ENCODE measurements at places on chromosomes 7 and 10.
A peak's percentile ranks its signal among the peaks of the same experiment; 100 is the strongest.

DNA sequence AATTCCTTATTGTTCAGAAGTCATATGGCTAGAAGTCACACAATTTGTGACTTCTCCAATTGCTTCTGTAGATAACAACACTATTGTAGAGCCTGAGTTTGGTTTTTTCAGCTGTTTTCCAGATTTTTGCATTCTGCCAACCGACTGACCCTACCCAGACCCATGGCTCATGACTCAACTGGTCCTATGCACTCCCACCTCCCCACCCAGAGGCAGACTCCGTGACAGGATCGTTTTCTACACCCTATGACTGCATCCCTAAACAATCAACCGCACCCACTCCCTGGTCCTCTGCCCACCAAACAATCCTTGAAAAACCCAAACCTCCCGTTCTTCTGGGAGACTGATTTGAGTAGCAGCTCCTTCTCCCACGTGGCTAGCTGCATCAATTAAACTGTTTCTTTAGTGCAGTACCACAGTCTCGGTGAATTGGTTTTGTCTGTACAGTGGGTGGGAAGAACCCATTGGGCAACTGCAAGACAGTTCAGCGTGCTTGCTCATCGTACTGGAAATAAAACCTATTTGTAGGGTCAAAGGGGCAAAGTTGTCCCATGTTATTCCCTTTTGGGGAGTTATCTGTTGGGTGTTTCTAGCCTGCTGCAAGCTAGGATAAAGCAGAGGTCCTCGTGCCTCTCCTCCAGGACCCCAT, 150.3 kb upstream of the FAM20C start:
- no peak for DNase-seq

DNA sequence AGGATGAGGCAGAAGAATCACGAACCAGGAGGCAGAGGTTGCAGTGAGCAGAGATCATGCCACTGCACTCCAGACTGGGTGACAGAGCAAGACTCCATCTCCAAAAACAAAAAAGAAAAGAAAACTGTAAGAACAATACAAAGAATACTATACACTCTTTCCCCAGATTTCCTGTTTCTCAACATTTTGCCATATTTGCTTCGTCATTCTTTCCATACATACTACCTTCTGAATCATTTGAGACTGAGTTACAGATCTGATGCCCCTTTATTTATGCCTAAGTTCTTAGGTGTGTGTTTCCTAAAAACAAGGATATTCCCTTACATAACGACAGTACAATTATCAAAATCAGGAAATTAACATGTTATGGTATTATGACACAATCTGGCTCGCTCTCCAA, 168.4 kb upstream of the CELF2 start:
- no peak for DNase-seq

DNA sequence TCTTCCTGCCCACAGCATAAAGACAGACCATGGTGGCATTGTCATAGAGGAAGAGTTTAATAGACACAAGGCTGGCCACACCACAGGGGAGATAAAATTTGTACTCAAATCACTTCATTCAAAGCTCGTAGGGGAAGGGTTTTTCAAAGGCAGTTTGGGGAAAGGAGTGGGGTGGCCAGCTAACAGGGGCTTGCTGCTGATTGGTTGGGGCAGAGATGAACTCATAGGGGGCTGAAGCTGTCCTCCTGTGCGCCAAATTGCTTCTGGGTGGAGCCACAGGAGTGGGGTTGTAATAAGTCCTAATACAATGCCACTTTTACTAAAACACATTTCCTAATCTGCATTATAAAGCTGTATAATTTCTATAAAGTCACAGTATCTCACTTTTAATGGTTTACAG, 22.5 kb downstream of the PDZD8 start:
- DNase-seq, result no peak

- DNase-seq, result no peak
These were observed 36.3 kb upstream of the DIP2C start for GRCh38 chr10:725786-726185.

DNA sequence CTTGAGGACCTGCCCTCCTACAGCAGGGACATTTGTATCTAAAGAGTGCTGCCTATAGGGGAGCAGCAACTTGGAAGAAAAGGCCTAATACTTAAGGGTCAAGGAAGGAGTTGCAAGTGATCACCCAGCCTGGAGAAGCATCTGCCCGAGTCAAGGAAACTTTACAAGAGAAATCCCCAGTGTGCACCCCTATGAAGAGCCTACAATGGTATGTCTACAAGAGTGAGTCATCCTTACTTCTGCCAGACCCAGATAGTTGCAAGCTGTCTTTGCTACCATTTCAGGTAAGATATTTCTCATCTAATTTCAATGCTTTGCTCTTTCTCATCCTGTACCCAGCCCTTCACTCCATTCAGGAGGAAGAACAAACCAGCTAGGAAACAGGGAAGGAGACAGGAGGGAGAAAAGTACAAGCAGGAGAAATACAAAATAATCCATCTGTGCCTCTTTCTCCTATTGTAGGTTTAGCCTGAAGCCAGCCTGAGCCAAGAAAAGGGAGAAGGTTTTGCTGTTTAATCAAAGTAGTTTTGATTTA, 34.4 kb upstream of the AGR3 start:
- DNase-seq, result no peak

GRCh38 chr7:150855046-150855445, 2.7 kb downstream of the AOC1 start:
- no peak for DNase-seq

GRCh38 chr10:484925-485661, 204.4 kb downstream of the DIP2C start:
- DNase-seq, result peak; percentile 40

DNA sequence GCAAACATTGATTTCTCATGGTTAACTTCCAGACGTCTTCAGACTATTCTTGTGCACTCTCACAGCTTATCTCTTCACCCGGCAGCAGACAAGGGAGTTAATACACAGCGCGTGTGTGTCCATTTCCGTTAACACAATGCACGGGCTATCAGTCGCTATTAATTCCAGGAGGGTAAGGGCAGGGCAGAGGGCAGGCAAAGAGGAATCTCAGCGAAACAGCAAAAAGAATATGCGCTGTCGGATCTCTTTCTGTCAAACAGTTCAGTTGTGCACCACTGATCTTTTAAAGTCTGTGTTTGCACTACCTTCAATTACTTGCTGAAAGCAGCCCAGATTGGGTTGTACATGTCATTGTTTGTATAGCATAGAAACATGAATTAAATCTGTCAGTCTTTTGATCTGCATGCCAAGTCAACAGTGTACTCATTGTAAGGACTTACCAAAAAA, 41.1 kb upstream of the CABCOCO1 start:
- no peak for DNase-seq

DNA sequence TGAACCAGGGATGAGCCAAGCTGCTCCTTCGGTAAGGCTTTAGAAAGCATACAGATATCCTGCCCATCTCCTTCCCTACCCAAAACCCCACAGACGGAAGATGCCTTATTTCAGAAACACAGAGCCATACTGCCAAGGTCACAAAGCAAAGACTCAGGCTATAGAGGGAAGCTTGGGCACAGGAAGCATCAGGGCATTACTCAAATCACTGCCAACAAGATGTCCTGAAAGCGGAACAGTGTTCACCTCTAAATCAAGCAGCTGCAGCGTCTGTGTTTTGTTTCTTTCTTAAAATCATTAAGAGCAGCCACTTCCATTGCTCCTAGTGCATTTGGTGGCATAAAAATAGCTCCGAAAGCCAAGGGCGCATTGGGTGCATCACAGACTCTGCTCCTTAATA, 307.3 kb downstream of the SORCS1 start:
- DNase-seq, result no peak

DNA sequence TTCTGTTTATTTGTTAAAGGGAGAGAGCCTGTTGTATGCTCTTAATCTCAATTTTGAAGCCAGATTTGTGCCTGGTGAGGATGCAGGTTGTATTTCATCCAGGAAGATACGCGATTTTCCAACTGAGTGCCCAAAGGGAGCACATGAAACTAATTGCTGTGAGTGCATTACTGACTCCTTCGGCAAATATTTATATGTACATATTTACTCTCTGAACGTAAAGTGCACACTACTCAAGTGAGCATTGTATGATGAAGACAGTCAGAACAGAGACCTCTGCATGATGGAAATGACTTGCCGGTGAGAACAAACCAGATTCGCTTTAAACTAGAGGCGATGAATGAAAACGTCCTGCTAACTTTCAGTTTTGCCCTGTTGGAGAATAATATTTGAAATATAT, 130.1 kb downstream of the MALRD1 start:
- peak; percentile 0 for DNase-seq

DNA sequence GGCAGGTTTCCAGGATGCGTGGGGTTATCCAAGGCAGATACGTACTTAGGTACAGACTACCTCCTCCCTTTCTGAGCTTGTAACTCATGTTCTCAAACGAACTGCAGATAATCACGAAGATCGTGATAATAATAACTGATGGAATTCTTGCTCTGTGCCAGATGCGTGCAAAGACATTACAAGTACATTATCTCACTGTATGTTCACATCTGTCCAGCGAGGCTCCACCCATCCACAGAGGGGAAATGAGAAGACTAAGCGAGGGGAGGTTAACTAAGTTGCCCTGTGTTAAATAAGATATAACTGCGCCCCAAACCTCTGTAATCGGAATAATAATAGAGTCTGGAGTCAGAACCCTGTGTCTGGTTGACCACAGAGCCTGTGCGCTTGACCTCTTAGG, 1.9 kb downstream of the GALNT17 start:
- no peak for DNase-seq
